ENCODE measurements at places on chromosomes 6 and 20.

DNA sequence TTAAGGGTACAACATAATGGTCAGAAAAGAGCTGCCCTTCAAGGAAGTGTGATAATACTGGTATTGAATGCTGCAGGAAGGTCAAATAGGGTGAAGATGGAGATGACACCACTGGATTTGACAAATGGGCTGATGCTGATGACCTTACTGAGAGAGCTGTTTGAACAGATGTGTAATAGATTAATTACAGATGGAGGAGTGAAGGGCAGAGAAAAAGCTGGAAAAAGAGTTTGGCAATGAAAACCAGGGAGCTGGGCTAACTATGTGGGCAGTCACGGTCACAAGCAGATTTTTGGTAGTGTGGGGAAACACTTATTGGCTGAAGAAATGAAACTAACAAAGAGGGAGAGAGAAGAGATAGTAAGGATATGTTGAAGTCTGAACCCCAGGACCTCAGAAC is 83.6 kb upstream of the ENPP5 start:
- ATAC-seq = no peak

DNA sequence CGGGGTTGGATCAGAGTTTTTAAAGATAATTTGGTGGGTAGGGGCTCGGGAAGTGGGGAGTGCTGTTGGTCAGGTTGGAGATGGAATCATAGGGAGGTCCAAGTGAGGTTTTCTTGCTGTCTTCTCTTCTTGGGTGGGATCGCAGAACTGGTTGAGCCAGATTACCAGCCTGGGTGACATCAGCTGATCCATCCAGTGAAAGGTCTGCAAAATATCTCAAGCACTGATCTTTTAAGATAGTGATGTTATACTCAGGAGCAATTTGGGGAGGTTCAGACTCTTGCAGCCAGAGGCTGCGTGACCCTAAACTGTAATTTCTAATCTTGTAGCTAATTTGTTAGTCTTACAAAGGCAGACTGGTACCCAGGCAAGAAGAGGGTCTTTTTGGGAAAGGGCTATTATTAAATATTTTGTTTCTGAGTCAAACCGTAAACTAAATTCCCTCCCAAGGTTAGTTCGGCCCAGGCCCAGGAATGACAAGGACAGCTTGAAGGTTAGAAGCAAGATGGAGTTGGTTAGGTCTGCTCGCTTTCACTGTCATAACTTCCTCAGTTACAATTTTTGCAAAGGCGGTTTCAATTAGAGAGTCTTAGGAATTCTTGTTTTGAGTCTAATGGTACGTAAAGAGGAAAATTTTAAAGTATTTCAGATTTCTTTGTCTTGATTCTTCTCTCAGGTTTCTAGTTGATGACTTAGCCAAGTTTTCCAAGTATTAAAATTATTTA is 53.1 kb downstream of the SCAF8 start:
- ATAC-seq = no peak

GRCh38 chr6:16240589-16241320 is 2.4 kb downstream of the GMPR start:
- ATAC-seq = no peak

GRCh38 chr6:54085047-54085446 is 26.2 kb upstream of the MLIP start:
- no peak for ATAC-seq

- ATAC-seq = no peak
Observed at GRCh38 chr6:15352220-15352619, 106.4 kb downstream of the JARID2 start.
